Midbrain (tissue), 1 donor: ENCODE measurements at places on chromosomes 2 and 18.
A peak's percentile ranks its signal among the peaks of the same experiment; 100 is the strongest.

DNA sequence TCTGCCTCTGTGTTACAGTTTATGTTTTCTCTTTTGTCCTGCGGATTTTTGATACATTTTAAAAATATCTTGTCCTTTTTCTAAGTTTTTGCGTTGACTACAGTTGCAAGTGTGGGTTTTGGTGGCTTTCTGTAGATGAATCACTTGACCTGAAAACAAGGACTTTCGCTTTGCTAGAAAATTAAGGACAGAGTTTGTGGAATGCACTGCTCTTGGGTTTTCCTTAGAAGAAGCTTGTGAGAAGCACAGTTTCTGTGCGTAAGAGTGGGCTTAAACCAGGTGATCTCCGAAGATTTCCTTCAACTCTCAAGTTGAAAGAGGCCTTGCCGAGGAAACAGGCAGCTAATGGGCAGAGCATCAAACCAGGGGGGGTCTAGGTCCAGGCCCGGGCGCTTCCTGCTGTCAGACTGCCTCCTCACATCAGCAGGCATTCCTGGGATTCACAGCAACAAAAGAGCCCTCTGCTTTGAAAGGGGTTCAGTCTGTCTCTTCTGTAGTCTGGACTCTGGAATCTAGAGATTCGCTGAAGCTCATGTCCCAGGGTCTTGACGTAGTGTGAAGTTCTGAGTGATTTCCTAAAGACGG lies 17.3 kb downstream of the NCK2 start:
- DNase-seq, result no peak

GRCh38 chr2:161206471-161207032 lies 46.3 kb downstream of the TANK start:
- no peak for DNase-seq

GRCh38 chr2:25250331-25251070 lies 82.1 kb upstream of the POMC start:
- no peak for DNase-seq

DNA sequence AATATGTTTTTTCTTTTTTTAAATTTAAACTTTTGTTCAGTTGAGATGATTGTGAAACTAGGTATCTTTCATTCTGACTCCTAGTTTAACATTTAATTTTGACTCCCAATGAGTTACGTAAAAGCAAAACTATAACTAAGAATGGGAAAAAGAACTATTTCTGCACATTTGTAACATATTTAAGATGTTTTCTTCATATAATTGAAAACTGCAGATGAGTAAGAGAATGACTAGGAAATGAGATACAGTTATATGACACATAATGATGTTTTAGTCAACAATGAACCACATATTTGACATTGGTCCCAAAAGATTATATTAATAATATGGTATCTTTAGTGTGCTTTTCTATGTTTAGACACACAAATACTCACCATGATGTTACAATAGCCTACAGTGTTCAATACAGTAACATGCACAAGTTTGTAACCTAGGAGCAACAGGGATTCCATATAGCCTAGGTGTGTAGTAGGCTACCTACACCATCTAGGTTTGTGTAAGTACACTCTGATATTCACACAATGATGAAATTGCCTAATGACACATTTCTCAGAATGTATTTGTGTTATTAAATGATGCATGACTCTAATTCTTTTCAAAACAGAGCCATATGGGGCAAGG lies 12.6 kb downstream of the ERMN start:
- no peak for DNase-seq

- no peak for DNase-seq
Measured at GRCh38 chr2:236775511-236775910, 205.9 kb downstream of the ACKR3 start.

- peak; percentile 45 for DNase-seq
Measured at GRCh38 chr18:23918395-23919032, 96.0 kb upstream of the TTC39C start.

DNA sequence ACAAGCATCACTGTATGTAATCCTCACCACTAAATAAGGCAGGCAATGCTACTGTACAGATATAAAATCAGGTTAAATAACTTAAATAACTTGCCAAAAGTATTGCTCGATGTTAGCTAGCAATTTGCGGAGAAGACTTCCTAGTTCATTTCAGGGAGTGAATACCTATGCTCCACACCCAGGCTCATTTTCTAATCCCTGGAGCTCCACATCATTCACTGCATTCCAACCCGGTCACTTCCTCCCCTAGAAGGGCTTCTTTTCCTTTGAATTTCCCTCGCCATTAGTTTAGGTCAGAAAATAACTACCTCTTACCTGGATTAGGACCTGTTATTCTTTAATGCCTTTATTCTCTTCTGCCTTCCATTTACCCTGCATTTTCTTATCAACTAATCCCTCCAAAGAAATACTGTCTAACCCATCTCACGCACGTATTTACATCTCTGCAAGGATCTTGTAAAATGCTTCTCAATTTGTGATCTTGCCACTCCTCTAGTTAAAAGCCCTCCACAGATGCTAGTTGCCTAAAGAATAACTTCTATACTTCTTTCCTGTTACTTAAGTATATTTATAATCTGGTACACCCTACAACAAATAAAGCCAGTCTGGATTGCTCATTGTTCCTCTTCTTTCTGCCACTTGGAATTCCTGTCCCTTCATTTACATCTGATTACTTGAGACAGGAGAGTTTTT lies 599.8 kb downstream of the NRXN1 start:
- no peak for DNase-seq

DNA sequence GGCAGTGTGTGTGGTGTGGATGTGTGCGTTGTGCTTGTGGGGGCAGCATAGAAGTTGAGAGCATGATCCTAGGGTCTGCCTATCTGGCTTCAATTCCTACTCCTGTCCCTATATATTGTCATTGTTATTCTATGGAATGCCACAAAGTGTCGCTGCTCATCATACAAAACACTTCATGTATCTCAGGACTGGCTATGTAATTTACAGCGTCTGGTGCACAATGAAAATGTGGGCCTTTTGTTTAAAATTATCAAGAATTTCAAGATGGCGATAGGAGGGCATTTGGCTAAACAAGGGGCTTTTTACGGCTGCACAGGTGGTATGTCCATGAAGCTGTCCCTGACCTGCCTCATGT lies 3.4 kb downstream of the SERPINB2 start:
- no peak for DNase-seq

- no peak for DNase-seq
Measured at GRCh38 chr2:86700690-86701089, 19.4 kb upstream of the RMND5A start.

DNA sequence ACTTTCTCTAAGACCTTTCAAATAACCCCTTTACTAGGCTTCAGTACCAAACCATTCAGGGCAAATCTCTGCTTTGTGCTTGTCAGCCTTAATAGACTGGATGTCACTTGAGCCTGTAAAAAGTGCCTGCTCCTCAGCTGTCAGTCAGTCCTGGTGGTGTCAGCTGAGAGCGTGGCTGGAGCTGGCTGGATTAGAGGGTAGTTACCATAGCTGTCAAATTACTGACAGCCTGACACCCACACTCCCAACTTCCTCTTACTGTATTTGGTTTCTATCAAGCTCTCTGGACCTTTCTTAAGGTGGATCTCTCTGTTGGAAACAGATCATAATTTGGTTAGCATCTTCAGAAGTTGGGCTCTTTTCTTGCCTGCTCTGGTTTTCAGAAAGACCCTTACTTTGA lies 371.4 kb upstream of the ATP5MC3 start:
- DNase-seq, result no peak

GRCh38 chr2:112912403-112912802 lies 1.4 kb downstream of the IL37 start:
- no peak for DNase-seq

DNA sequence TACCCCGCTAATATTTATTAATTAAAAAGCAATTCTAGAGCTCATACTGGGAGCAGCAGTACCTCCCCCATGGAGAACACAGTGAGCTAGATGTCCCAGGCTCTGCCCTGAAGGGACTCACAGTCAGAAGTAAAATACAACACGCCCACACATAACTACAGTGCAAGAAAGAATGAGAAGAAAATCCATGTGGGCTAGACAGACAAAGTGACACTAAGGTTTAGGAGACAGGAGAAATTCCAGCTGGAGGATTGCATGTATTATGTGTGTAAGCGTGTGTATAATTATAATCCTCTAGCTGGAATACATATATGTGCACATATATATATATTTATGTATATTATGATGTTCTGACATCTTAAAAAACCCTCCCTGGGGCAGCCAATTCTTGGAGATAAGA lies 15.7 kb downstream of the SOWAHC start:
- no peak for DNase-seq

- no peak for DNase-seq
Measured at GRCh38 chr2:2688254-2688653, 357.2 kb upstream of the MYT1L start.

DNA sequence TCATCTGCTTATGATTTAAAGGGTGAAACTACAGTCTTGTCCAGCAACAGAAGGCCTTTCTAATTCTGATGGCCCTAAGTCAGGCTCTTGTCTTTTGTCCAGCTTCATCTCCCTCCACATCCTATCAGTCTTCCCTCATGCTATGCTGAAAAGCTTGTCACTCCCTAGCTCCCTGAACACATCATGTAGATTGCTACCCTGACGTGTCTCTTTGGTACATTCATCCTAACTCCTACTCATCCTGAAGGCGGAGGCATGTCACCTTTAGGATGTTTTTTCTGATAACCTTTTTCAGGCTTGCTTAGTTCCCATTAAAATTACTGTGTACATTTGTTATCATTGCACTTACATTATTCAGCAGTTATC lies 78.4 kb upstream of the ARL5A start:
- no peak for DNase-seq

DNA sequence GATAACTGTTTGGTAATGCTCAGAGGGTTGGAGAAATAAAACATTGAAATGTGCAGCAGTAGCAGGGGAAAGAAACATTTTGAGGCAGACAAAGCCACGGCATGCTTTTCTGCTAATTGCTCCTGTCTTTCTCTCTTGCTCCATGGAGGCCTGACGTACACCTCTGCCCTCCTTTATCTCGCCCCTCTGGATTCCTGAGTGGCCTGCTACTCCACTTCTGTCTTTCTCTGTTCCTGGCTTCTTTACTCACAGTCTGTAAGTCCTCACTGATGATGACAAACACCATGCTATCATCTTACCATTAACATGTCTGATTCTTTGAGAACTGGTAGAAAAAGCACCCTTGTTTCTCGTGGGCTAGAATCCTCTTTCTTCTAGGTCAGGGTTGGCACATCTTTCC lies 392.9 kb downstream of the MEIS1 start:
- no peak for DNase-seq

DNA sequence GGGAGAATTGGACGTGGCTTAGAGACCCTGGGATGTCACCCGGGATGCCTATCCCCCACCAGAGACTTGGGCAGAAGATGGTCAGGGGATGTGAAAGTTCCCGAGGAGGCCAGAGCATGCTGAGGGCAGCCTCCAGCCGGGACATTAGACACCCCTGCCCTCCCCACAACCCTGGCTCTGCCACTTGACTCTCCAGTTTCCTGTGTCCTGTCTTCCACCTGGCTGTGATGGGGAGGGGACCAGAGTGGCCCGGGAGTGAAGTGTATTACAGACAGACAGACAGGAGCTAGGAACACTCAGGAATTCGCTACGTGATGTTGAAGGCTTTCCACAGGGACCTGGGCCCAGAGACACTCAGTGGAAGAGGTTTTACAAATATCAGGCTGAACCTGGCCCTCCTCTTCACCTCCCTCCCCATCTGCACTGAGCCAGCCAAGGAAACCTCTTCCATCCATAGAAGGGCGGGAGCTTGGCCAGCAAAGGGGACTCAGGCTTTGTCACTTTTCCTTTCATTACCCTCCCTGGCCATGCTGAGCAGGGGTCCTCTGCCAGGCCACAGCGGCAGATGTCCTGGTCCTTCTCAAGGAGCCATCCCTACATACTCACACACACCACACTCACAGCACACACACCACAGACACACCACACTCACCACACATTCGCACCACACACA lies 60.7 kb downstream of the SDC1 start:
- DNase-seq, result no peak

DNA sequence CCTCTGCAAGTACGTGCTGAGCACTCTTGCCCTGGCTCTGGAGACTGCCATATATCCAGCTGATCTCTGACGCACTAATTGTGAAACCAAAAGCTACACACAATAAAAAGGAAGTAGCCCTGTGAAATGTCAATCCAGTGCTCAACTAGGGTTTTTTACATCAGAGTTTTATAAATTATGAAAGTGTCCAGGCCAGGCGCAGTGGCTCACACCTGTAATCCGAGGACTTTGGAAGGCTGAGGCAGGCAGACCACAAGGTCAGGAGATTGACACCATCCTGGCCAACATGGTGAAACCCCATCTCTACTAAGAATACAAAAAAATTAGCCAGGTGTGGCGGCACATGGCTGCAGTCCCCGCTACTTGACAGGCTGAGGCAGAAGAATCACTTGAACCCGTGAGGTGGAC lies 24.5 kb upstream of the PEX13 start:
- peak; percentile 3 for DNase-seq

- DNase-seq, result peak; percentile 13
Measured at GRCh38 chr2:74760875-74761630, 72.9 kb upstream of the HK2 start.

DNA sequence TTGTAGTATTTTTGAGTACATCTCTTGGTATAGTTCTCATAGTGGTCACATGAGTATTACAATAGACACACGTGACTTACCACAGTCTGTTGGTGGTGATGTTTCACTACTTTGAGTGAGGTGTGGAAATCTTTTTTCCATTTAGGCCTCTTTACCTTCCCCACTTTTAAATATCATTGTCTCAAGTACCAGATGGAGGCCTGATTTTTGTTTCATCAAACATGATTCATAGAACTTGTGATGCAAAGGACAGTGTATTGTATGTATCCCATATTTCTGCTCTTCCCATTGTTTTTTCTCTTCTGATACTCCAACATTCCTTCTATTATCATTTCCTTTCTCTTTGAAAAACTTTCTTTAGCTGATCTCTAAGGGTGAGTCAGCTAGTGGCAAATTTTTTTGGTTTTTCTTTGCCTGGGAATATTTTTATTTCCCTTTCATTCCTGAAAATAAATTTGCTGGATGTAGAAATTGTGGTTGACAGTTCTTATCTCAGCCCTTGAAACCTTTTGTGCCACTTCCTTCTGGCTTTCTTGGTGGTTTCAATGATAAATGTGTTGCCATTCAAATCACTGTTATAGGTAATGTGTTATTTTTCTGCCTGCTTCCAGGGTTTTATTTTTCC lies 32.8 kb downstream of the RFX8 start:
- no peak for DNase-seq

DNA sequence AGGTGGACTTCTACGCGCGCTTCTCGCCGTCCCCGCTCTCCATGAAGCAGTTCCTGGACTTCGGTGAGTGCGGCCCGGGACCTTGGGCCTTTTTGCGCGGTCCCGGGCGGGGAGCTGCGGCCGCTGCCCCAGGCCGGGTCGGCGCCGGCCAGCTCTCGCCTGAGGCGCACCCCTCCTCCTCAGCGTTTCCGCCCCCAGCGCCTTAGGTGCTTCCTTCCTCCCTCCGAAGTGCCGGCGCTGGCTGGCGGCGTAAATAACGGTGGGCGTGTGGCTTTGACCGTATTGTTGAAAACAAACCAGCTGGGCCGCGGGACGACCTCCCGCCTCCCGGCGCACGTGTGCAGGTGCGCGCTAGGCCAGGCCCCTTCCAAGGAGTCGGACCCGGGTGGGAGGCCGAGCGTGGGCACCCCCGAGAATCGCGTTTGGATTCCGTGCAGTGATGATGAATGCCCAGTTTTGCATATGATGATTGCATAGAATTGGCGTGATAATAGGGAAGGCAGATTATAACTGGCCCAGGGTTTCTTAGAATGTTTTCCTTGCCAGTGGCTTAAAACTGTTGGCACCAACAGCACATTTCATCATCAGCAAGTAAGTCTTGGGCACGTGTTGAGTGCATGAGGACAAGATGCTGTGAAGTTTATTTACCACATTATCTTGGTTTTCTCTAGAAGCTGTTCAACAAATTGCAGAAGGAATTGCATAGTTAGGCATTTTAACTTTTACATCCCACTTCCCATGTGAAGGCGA lies 569 bp downstream of the PDK1 start:
- DNase-seq, result no peak
